ENCODE measurements at places on chromosomes 4 and X.
A peak's percentile ranks its signal among the peaks of the same experiment; 100 is the strongest.

GRCh38 chr4:133600008-133600407, 450.9 kb downstream of the PCDH10 start:
- no peak for DNase-seq

DNA sequence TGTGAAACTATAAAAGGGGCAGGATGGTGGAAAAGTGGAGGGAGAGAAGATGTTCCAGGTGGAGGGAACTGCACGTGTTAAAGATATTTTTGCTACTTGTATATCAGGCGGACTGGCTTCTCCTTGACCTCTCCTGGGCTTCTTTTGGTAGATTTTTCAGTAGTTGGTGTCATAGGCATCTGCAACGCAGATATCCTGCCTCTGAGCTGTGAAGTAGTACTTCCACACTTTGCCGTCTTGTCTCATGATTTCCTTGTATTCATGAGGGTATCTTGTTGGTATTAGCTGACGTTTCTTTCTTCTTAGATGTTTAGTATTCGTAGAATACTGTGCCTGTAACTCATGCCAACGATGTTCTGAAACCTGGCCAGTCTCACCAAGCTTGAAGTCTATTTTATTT, 81.0 kb downstream of the WWC2 start:
- DNase-seq, result no peak

DNA sequence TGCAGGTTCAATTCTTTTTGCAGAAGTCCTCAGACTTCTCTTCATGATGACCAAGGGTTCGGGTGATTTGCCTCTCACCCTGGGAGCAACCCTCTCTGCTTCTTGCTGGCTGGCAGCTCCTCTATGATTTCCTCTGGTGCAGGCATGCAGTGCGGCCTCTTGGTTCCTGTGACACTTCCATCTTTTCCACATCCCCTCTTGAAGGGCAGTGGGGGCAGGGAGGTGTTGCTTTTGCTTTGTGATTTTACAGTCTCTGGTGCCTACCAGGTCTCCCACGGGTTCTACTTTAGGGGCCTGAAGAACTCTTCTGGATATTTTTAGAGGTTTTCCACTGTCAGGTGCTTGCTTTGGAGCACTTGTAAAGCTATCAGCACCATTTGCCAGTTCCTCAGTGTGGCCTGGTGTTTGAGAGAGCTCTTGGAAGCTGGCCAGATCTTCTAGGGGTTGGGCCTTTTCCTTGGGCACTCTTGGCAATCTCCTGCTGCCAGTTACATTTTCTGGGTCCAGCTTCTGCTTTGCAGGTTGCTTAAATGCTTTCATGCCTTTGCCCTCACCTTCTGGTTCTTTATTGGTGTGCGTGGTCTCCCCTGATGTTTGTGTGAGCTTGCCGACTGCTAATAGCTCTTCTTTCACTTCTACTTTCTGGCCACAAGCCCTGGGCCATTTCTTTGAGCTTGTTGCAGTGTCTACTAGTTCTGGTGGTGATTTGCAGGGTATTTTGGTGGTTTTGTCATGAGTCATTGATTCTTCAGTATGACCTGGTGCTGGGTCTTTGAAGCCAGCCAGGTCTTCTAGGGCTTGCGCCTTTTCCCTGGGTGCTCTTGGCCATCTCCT, 11.5 kb upstream of the CHST7 start:
- peak; percentile 35 for DNase-seq

- no peak for DNase-seq
Observed at GRCh38 chrX:39772057-39772832, 325.5 kb downstream of the BCOR start.

GRCh38 chrX:101677028-101677427, 17.4 kb upstream of the ARMCX2 start:
- DNase-seq, result no peak

DNA sequence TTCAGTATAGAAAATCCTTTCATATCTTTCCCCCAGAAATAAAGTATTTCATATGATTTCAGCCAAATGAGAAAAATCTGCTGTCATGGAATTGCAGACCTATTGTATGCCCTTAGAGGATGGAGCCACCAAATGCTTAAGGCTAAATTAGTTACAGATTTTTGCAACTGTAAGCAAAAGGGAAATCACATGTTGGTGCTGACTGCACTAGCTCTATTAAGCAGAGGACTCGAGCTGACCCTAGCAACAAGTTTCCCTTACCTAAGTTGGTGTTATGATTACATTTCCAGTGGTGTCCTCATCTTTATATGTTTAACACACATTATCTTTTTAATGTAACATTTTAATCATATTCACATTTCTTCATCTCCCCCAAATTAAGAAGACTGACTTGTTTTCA, 58.3 kb upstream of the DOCK11 start:
- DNase-seq, result no peak

GRCh38 chr4:120007896-120008436, 58.7 kb downstream of the MAD2L1 start:
- DNase-seq, result no peak

GRCh38 chr4:148430854-148431253, 11.4 kb downstream of the NR3C2 start:
- no peak for DNase-seq

DNA sequence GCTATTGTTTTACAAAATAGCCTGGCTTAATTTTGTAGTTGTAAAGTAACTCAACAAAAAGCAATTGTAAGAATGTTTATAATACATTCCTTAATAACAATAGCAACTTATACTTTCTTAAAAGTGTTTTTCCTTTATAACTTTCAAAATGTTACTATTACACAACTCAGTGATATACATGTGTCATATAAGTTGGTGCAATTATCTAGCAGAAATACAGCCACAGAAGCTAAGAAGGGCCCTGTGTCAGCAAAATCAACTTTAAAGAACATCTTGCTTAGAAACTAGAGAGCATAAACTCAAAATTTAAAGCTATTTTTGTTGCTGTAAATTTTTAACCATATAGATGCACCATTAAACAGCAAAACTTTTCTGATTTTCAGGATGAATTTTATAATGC, 41.4 kb upstream of the MAB21L2 start:
- no peak for DNase-seq

- DNase-seq, result no peak
Observed at GRCh38 chr4:110840221-110840654, 217.4 kb upstream of the PITX2 start.

- no peak for DNase-seq
Observed at GRCh38 chrX:40424259-40424658, 156.5 kb upstream of the ATP6AP2 start.

GRCh38 chrX:25067271-25068172, 51.8 kb upstream of the ARX start:
- no peak for DNase-seq

GRCh38 chrX:56802921-56803849, 74.1 kb downstream of the NBDY start:
- DNase-seq, result no peak

GRCh38 chrX:295136-295535, 14.0 kb downstream of the PLCXD1 start:
- no peak for DNase-seq

GRCh38 chr4:181971973-181972372, 271.2 kb upstream of the TENM3 start:
- no peak for DNase-seq

GRCh38 chrX:45295259-45295986, 94.7 kb upstream of the DIPK2B start:
- DNase-seq, result no peak

DNA sequence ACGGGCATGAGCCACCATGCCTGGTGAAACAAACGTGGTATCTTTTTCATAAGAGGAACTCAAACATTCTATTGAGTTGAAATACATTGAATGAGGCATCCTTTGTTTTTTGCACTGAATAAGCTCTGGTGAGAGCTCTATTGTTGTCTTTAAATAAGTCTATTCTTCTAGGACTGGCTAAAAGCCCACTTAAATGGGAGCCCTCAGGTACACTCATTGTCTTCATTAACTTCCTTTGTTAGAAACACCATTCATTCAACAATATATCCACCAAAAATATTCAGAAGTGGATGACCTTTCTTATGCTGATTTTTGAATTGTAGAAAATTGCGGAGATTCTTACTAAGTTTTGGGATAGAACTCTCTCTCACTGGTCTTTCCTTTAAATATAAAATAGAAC, 568.0 kb downstream of the IL1RAPL1 start:
- DNase-seq, result no peak

DNA sequence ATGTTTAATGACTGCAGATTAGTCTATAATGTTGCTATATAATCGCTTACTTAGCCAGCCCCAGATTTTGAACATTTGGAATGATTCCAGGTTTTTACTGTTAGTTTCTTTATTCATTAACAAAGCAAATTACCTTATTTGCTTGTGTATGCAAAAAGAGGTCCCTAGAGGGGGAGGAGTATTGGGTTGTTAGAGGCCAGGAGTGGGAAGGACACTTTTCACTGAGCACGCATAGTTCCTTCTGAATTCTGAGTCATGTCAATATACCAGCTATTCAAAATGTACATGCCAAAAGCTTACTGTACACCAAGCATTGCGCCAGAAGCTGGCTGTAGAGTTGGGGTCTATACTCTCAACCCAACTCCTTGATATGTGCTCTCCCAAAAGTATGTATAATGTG, 5.1 kb upstream of the DGAT2L6 start:
- DNase-seq, result no peak

DNA sequence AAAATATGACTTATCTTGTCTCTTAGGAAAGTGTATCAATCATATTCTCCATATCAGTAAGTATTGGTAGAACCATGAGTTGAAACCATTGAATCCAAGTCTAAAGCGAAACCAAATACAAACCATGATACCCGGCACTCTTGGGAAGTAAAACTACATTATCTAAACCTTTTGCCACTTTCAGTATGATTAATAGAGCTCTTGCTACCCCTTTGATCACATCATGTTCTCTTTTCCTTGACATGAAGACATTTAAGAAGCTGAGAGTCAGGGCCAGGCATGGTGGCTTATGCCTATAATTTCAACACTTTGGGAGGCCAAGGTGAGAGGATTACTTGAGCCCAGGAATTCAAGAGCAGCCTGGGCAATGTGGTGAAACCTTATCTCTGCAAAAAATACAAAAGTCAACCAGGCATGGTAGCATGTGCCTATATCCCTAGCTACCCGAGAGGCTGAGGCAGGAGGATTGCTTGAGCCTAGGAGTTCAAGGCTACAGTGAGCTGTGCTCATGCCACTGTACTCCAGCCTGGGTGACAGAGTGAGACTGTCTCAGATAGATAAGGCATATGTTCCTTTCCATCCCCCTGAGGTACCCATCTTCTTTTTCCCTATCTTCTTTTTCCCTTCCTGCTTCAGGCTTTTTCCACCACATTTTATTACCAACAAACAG, 45.4 kb downstream of the CEP135 start:
- peak; percentile 23 for DNase-seq

GRCh38 chrX:26613956-26614355, 398.0 kb downstream of the MAGEB5 start:
- DNase-seq, result no peak

DNA sequence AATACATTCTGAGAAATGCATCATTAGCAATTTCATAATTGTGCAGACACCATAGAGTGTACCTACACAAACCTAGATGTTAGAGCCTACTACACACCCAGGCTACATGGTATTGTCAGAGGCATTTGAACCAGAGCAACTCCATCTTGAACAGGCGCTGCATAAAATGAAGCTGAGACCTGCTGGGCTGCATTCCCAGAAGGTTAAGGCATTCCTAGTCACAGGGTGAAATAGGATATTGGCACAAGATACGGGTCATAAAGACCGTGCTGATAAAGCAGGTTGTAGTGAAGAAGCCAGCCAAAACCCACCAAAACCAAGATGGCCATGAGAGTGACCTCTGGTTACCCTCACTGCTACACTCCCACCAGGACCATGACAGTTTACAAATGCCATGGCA, 116.4 kb downstream of the LARP7 start:
- no peak for DNase-seq

GRCh38 chrX:19839770-19840254, 47.6 kb downstream of the SH3KBP1 start:
- DNase-seq, result no peak

GRCh38 chrX:38165023-38165422, 55.6 kb downstream of the SRPX start:
- no peak for DNase-seq

DNA sequence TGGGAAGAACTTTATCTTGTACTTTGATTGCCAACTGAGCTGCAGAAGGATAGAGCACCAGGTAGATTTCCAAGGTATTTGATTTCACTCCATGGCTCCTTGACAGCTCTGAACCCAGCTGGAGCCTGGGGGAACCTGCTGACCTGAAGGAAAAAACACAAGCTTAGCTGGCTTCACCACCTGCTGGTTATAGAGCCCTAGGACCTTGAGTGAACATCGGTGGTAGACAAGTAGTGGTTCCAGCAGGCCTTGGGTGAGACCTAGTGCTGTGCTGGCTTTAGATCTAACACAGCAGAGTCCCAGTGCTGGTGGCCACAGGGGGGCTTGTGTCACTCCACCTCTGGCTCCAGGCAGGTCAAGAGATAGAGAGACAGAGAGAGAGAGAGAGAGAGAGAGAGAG, 1102.6 kb downstream of the ADGRL3 start:
- DNase-seq, result no peak

DNA sequence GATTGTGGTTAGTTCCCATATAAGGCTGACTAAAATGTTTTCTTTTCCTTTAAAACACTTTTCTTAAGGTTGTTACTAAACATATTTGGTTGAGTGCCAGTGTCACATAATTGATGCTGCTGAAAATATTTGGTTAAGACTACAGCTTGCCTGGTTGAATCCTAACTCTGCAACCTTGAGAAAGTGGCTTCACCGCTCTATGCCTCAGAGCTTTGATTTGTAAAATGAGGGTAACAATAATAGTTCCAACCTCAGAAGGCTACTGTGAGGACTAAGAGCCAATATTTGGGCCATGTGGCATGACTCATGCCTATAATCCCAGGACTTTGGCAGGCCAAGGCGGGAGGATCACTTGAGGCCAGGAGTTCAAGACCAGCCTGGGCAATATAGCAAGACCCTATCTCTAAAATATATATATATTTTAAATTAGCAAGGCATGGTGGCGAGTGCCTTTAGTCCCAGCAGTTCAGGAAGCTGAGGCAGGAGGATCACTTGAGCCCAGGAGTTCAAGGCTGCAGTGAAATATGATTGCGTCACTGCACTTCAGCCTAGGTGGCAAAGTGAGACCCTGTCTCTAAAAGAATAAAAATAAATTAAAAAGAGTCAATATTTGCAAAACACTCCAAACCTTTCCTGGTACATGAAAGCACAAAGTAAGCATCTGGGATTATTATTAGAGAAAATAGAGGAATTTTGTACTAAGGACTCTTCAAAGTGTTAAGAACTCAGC, 7.1 kb upstream of the NEIL3 start:
- DNase-seq, result no peak

DNA sequence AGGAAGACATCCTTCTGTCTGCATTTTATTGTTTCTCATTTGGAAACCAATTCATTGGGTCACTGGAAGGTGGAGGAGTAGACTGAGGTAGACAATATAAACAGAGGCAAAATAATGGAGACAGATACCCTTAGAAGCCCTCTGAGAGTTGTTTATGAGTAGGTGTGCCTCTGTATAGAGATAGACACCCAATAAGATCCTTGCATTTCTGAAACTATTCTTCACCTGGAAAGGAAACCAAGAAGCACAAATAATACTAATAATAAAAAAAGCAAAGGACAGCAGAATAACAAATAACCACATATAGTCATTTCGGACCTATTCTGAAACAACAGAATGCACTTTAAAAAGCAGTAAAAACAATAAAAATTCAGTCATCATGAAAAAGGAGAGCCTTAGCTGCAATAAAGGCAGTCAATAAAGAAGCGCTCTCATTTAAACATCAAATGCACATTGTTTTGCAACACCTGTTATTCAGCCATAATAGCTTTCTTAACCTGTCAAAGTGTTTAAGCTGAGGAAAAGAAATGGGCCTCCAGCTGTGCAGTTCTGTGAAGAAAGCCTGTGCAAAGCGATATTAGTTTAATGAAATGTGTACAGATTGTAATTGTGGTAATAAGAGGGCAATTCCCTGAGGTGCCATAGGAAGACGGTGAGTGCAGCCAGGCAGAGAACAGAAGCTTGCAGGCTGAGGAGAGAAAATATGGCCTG, 904.2 kb downstream of the STPG2 start:
- no peak for DNase-seq

GRCh38 chrX:70505451-70505841, 60.8 kb downstream of the DLG3 start:
- DNase-seq, result no peak
